ENCODE measurements at places on chromosomes 6 and 20.

- H3K4me1 ChIP-seq: peaks cover 6% of the 10 kb centered on the region
- no peaks in the 10 kb centered on the region for H3K36me3 ChIP-seq
- peaks cover 41% of the 10 kb centered on the region for H3K27me3 ChIP-seq
- no peak overlapping the region for H3K4me3 ChIP-seq
- no peak for DNase-seq
These were observed 12.9 kb upstream of the TLDC2 start for GRCh38 chr20:36862857-36863668.

DNA sequence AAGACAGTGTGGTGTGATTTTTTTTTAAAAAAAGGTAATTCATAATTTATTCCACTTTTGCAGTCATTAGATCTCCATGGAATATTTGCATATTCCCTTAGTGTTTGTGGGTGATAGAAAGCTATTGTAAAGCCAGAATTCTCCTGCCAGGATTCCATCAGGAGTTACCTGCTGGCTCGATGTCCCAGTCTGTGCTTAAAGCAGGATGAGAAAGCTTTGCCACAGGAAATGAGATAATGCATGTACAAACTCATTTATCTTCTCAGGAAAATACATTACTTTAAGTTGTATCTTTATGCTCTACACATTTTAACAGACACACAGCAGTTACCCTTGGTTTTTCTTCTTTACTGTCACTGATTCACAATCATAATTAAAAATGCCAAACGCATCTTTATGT, 553.0 kb downstream of the CD109 start:
- no peak overlapping the region for H3K4me3 ChIP-seq
- H3K27me3 ChIP-seq: no peaks in the 10 kb centered on the region
- DNase-seq: no peak

- no peak overlapping the region for H3K4me3 ChIP-seq
- no peaks in the 10 kb centered on the region for H3K36me3 ChIP-seq
- H3K27ac ChIP-seq: no peak overlapping the region
These were observed 43.2 kb upstream of the CRISP1 start for GRCh38 chr6:49909563-49909962.

DNA sequence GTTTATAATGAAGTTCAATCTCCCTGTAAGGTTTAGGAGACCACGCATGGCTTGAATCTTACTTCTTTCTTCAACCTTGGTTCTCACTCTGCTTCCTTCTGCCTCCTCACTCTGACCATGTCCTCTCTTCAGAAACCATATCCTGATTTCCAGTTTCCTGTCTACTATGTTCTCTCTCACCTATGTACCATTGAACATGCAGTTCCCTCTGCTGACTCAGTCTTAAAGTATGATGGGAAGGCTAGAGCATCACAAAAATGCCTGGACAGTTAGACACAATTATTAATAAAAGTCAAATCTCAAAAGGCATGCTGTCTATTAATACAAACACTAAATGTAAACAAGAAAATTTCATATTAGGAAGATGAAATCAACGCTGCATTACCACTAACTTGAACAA, 151.6 kb downstream of the PRKN start:
- no peaks in the 10 kb centered on the region for H3K36me3 ChIP-seq
- H3K4me3 ChIP-seq: no peak overlapping the region
- DNase-seq: no peak
- H3K27ac ChIP-seq: no peak overlapping the region
- H3K27me3 ChIP-seq: no peaks in the 10 kb centered on the region

- no peak overlapping the region for H3K27ac ChIP-seq
- H3K36me3 ChIP-seq: no peaks in the 10 kb centered on the region
- H3K4me1 ChIP-seq: no peaks in the 10 kb centered on the region
- no peak overlapping the region for H3K4me3 ChIP-seq
- H3K27me3 ChIP-seq: no peaks in the 10 kb centered on the region
These were observed 41.2 kb upstream of the MTRF1L start for GRCh38 chr6:153043719-153044118.

DNA sequence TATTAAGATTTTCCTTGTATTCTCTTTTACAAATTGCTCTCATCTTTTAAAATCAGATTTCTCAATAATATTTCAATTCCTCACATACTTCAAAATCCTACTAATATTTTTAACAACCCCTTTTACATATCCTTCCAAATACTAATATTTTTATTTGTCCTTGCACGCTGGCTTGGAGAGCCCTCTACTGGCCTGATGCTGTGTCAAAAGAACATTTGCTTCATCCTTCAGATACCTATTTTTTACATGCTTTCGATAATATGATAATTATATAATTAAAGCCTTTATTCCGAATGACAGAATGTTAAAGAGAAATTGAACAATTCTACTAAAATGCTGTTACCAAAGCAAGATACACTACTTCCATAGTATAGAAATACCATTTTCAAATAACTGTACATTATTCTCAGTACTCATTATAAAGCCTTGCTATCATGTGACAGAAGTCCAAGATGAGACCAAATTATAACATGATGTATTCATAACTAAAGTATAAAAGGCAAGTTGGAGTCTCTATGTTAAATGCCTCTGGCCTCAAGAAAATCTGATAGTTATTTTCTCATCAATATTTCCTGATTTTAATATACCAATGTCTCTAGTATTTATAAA, 39.0 kb upstream of the PLN start:
- H3K4me3 ChIP-seq: no peak overlapping the region
- H3K4me1 ChIP-seq: peaks cover 3% of the 10 kb centered on the region
- no peak overlapping the region for H3K27ac ChIP-seq
- H3K27me3 ChIP-seq: no peaks in the 10 kb centered on the region

DNA sequence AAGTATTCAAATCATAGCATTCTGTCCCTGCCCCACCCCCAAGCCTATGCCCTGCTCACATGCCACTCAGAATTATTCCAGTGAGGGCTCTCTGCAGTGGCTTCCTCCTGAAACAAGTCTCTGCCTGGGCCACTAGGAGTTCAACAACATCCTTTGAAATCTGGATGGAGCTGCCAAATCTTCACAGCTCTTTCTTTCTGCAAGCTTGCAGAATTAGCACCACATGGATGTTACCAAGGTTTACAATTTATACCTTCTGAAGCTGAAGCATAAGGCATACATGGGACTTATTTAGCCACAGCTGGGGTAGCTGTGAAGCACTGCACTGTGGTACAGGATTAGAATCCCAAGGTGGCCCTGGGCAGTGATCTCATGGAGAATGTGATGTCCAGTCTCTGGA, 577.5 kb downstream of the CD109 start:
- H3K27me3 ChIP-seq: no peaks in the 10 kb centered on the region
- H3K27ac ChIP-seq: no peak overlapping the region
- no peak for DNase-seq
- H3K36me3 ChIP-seq: no peaks in the 10 kb centered on the region

- H3K27ac ChIP-seq: no peak overlapping the region
- H3K27me3 ChIP-seq: peaks cover 3% of the 10 kb centered on the region
- H3K36me3 ChIP-seq: no peaks in the 10 kb centered on the region
These were observed 9.6 kb upstream of the BEND3 start for GRCh38 chr6:107124934-107125348.

Data from T-helper 2 cell treated with Interferon-gamma antibody and Interleukin-4, amounts not matched to agents 5 μg/mL and 100 μg/mL, for 36 hours (primary cell).